ENCODE measurements at places on chromosomes 3 and 15. TPM values are rescaled to one million over a fixed set of nuclear protein-coding genes. Genes with fewer than 3 reads are reported as not detected.
A peak's percentile ranks its signal among the peaks of the same experiment; 100 is the strongest.

The FOXP1 gene
- 115 TPM for total RNA-seq

DNA sequence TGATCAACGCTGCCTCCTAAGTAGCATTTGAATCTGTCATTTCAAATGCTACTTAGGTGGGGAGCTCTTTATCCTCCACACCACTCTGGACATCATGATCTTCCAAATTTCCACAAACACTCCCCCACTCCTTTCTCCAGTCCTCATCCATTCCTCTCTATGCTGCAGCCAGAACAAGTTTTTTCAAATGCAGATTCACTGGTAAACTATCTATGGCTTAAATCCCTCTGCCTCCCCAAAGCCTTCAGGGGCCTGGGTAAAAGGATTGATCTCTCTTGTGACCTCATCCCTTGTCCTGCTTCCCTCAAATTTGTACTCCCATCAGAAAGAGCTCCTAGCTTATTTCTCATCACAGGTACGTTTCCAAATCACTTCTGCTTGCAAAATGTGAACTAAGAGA is 1.3 kb upstream of the AEN start:
- no peak for DNase-seq

The TBL1XR1 gene
- 131 TPM for total RNA-seq

The SPATA12 gene
- total RNA-seq: not detected

DNA sequence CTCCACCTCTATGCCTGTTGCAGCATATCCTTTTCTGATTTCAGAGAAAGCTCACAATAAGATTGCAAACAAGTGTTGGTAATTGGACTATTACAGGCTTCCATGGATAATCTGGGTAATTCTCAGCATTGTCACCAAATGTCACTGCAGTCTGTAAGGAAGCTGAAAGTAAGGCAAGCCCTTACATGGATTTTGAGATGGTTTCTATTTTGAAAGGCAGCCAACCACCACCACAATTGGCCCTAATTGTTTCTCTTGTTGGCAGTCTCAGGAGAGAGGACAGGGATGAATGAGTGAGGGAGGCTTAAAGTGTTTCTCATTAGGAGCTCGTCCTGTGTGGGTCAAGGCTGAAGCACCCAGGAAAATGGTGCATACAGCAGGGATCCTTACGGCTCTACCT is 879.9 kb downstream of the TUSC7 start:
- no peak for DNase-seq

DNA sequence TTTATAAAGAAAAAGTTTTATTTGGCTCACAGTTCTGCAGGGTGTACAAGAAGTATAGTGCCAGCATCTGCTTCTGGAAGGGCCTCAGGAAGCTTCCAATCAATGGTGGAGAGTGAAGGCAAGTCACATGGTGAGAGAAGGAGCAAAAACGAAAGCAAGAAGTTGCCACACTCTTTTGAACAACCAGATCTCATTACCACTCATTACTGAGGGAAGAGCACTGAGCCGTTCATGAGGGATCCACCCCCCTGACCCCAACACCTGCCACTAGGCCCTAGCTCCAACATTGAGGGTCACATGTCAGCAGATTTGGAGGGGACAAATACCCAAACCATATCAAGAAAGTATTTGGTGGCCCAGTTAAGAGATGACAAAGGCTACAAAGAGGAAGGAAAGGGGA is 239.3 kb upstream of the UBE2E1 start:
- no peak for DNase-seq

GRCh38 chr3:192038726-192039125 is 577.8 kb downstream of the PYDC2 start:
- DNase-seq: no peak

GRCh38 chr15:38745126-38745525 is 180.5 kb upstream of the RASGRP1 start:
- no peak for DNase-seq

The ZNF502 gene
- 4.1 TPM for total RNA-seq

DNA sequence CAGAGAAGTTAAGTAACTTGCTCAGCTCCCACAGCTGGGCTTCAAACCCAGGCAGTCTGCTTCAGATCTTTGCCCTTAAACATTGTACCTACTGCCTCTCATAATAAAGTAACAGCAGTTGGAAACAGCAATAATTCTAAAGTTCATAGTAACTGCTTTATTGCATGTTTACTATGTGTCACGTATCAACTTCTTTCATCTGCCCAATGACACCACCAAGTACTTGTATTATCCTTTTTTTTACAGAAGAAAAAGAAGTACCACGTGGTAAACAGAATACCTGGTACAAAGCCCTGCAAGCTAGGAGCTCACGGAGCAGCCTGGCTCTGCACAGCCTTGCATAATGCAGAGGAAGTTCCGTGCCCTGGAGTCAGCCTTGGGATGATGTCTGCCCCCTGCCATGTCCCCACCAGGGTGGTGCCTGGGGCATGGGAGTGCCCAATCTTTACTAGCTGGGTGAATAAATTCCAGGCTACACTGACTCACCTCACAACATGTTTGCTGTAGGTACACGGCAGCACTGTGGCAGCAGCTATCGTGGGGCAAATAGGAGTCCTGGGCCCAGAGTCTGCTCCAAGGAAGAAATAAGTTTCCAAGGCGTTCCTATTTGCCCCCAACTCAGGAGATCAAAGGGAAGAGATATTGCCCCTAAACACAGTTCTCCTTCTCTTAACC is 77.2 kb downstream of the LDHAL6B start:
- peak; percentile 88 for DNase-seq

The GOLGA6L7 gene
- not detected for total RNA-seq

- peak; percentile 78 for DNase-seq
Measured at GRCh38 chr15:80695911-80696661, 976 bp downstream of the ABHD17C start.

DNA sequence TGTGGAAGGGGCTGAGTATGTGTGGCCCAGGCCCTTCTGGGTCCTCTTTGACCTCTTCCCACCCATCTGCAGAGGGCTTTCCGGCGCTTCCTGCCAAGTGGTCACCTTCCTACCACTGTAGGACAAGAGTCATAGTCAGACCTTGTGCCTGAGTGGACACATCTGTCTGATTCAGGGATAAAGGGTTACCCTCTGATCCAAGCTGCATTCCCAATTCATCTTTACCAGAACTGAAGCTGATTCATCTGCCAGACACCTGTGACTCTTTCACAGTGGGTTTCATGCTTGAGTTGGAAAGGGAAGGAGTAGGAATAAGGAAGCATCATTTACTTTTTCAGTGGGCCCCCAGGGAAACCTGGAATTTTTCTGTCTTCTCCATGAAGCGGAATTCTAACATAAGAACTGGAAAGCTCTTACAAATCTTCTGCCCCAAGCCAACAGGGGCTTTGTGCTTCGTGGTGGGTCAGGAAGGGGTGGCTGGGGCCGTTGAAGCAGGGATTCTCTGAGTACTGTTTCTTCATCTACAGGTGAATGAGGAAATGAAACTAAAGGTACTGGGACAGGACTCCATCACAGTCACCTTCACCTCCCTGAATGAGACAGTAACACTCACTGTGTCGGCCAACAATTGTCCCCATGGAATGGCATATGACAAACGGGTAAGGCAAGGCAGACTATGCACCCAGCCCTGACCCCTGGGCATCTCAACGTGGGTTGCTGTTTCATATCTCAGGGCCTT is 46.4 kb downstream of the C3orf20 start:
- no peak for DNase-seq

The SCN11A gene
- total RNA-seq: 0.32 TPM

GRCh38 chr3:69751074-69751476 is 11.8 kb downstream of the MITF start:
- no peak for DNase-seq

DNA sequence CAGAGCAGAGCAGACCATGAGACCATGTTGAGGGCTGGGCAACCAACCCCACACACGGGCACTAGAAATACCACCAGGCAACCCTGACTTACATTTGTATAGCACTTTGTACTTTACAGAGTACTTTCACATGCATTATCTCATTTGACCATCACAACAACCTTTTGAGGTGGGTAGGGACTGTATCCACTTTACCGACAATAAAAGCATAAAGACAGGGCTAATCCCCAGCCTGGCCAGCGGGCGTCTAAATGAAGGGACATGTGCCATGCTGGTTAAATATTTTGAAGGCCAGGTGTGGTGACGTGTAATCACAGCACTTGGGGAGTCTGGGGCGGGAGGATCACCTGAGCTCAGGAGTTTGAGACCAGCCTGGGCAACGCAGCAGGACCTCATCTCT is 23.6 kb downstream of the RASGRP1 start:
- DNase-seq: no peak

DNA sequence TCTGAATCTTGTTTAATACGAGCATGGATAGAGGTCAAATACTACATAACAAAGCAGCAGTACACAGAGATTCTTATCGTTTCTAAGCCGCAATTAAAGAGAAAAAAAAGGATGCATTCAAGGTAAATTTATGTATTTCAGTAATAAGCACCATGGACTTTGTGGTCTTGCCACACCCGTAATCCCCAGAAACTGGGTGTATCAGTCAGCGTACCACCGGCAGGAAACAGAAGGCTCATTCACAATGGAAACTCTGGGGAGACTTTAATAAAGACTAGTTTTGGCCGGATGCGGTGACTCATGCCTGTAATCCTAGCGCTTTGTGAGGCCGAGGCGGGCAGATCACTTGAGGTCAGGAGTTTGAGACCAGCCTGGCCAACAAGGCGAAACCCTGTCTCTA is 81.9 kb upstream of the ZNF280D start:
- peak; percentile 75 for DNase-seq

GRCh38 chr3:70040386-70040785 is 40.9 kb downstream of the SAMMSON start:
- DNase-seq: no peak

The TF gene
- total RNA-seq: 1.1 TPM

DNA sequence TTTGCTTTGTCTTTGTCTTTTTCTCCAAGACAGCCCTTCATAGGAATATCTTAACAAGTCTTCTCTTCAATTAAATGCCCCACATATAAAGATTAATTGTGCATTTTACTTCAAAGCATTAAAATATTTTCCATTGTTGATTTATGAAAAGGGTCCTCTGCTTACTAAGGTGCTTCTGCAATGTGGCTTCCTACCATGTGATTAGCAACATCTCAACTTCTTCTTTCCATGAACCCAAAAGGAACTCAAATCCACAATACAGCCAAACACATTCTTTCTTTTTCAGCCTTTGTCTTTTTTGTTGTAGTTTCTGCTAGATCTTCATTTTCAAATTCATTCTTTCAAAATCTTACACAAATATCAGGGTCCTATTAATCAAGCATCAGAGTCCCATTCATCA is 309.2 kb downstream of the NSUN3 start:
- DNase-seq: no peak

The SNX4 gene
- 112 TPM for total RNA-seq

The ILDR1 gene
- 13.8 TPM for total RNA-seq

- no peak for DNase-seq
Measured at GRCh38 chr15:49441356-49441755, 18.3 kb downstream of the FGF7 start.

DNA sequence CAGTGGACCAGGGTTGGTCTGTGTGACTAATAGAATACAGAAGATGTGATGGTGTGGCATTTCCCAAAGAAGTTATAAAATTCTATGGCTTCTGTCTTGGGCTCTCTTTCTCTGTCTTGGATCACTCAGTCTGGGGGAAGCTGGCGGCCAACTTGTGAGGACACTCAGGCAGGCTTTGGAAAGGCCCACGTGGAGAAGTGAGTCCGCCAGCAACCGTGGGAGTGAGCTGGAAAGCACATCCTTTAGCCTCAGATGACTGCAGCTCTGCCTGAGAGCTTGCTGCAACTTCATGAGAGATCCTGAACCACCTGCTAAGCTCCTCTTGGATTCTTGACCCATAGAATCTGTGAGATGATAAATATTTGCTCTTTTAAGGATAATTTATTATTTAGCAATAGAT is 72.0 kb upstream of the RASGRP1 start:
- DNase-seq: no peak

DNA sequence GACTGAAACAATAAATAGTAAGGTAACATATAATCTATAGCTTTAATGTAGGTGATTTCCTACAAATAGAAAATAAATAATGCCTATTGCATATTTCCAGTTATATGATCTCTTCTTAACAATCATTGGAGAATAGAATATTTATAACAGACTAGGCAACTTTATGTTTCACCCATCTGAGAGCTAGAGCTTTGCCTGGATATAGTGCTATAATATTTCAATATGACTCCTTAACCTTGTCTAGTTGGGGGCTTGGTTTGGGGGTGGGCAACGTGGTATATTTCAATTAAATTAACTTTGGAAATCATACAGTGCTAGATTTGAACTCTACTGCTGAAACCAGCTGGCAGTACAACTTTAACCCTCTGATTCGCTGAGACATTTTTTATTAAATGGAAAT is 265.2 kb downstream of the CNTN4 start:
- no peak for DNase-seq

DNA sequence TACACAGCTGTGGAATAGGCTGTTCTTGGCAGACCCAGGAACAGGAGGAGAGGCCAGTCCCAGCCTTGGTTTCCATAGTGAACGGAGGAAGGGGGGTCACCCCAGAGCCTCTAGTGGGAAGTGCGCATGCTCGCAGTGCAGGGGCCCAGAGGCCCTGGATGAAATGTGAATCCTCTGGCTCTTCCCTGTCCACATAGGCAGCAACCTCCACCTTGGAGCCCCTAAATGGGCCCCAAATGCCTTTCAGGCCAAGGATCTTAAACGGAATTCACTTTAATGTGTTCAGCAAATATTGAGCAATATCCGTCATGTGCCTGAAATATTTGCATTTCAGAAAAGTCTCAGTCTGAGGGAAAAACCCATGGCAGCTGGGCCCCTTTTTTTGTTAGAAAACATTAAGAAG is 3.3 kb upstream of the NDN start:
- DNase-seq: peak; percentile 23

GRCh38 chr15:34976743-34977142 is 7.2 kb upstream of the AQR start:
- no peak for DNase-seq
